ENCODE measurements at places on chromosomes 7 and 10. TPM values are rescaled to one million over a fixed set of nuclear protein-coding genes. Genes with fewer than 3 reads are reported as not detected.

- H3K36me3 ChIP-seq: no peaks in the 10 kb centered on the region
- peaks cover 10% of the 10 kb centered on the region for H3K4me1 ChIP-seq
- H3K4me3 ChIP-seq: no peak overlapping the region
- no peak overlapping the region for H3K27ac ChIP-seq
These were observed 50.0 kb downstream of the JMJD1C start for GRCh38 chr10:63415640-63416244.

DNA sequence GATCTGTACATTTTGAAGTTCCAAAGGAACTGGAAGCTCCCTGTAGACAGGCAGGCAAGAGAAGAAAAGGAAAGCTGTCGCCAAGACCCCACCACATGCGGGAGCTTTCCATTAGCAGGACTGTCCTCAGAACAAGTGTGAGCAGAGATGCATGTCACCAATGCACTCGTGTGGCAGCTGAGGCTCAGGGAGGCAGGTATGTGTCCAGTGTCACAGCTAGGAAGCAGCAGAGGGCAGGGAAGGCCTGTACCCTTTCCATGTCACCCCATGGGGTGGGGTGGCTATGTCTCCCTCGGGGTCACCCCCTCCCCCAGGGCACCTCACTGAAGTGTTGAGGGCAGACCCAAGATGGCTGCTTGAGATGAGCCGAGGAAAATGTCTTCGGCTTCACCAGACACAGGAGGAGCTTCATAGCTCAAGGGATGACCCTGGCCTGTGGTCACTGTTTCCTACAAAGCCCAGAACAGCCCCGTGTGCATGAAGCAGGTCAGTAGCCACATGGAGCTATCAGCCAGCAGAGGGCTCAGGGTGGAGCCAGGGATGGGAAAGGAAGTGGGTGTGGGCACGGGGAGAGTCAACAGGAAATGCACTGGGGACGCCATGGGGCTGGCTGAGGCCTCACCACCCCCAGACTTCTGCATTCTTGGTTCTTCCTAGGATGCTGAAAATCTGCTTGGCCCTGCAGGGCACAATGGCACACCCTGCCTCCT is 96.6 kb downstream of the FAM53B start:
- H3K36me3 ChIP-seq: peaks cover 21% of the 10 kb centered on the region
- peak; percentile 70 for DNase-seq
- peaks cover 58% of the 10 kb centered on the region for H3K4me1 ChIP-seq
- H3K27me3 ChIP-seq: no peaks in the 10 kb centered on the region
- peak overlapping the region; percentile 84 for H3K27ac ChIP-seq
- H3K4me3 ChIP-seq: peak overlapping the region; percentile 54

DNA sequence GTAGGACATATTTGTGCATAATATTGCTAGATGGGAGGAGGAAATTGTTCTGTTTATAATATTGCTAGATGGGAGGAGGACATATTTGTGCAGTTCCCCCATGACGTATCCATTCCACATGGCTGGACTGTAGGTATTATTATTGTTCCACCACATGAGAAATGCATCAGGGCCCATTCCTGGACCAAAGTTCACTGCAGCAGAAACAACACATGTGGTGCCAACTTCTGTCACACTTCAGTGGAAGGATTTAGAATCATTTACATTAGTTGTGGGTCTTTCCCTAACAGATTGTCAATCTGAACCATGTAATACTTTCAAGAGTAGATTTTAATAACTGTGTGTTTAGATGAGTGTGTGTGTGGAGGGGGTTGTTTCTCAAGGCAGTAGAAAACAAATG is 32.7 kb upstream of the MACC1 start:
- no peaks in the 10 kb centered on the region for H3K27me3 ChIP-seq
- H3K27ac ChIP-seq: no peak overlapping the region
- no peaks in the 10 kb centered on the region for H3K4me1 ChIP-seq
- DNase-seq: no peak

The TSPAN12 gene
- not detected for total RNA-seq

The TMEM273 gene
- total RNA-seq: 58.4 TPM

- H3K4me3 ChIP-seq: no peak overlapping the region
- H3K27me3 ChIP-seq: no peaks in the 10 kb centered on the region
- H3K36me3 ChIP-seq: no peaks in the 10 kb centered on the region
- H3K4me1 ChIP-seq: peaks cover 6% of the 10 kb centered on the region
- no peak for DNase-seq
These were observed 6.1 kb upstream of the OLAH start for GRCh38 chr10:15037691-15038090.

DNA sequence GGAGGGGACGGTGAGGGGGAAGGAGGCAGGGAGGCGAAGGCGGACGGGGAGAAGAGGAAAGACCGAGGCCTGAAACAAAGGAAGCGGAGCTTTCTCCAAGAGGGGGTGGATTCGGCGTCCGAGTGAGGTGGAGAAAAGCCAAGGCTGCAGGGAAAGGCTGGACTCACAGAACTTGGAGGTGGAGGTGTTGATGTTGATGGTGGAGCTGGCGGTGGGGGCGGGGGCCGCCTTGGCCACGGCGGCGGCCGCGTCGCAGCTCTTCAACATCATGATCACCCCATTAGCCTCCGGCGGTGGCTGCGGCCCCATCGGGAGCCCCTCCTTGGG is 578 bp downstream of the CACUL1 start:
- no peak for DNase-seq
- H3K27me3 ChIP-seq: peaks cover 14% of the 10 kb centered on the region
- peak overlapping the region; percentile 91 for H3K4me3 ChIP-seq
- peaks cover 17% of the 10 kb centered on the region for H3K36me3 ChIP-seq
- H3K27ac ChIP-seq: peak overlapping the region; percentile 79

The SH3PXD2A gene
- total RNA-seq: 8.6 TPM

The PARP12 gene
- total RNA-seq: 23.6 TPM

The EPO gene
- total RNA-seq: 0.14 TPM

GRCh38 chr10:127148933-127149220 is 47.5 kb downstream of the INSYN2A start:
- DNase-seq: no peak
- H3K4me1 ChIP-seq: peaks cover 5% of the 10 kb centered on the region
- H3K4me3 ChIP-seq: no peak overlapping the region
- no peaks in the 10 kb centered on the region for H3K36me3 ChIP-seq

The C10orf67 gene
- not detected for total RNA-seq

DNA sequence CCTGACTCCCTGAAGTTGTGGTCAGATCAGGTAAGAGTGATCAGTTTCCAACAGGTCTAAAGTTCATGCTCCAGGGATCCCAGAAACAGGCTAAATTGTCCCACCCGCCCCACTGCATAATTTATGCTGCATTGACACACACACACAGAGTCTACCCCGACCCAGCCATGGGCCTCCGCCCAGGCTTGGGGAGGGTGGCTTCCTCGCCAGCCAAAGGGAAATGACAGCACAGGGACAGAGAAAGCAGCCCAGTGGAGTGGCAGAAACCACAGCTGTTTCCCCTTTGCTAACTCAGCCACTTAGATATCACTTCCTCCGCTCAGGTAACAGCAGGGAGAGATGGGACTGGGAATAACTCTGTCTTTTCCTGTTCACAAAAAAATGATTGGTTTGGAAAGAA is 9.4 kb downstream of the SH3PXD2A start:
- no peak overlapping the region for H3K4me3 ChIP-seq
- H3K27ac ChIP-seq: no peak overlapping the region
- DNase-seq: peak; percentile 38

DNA sequence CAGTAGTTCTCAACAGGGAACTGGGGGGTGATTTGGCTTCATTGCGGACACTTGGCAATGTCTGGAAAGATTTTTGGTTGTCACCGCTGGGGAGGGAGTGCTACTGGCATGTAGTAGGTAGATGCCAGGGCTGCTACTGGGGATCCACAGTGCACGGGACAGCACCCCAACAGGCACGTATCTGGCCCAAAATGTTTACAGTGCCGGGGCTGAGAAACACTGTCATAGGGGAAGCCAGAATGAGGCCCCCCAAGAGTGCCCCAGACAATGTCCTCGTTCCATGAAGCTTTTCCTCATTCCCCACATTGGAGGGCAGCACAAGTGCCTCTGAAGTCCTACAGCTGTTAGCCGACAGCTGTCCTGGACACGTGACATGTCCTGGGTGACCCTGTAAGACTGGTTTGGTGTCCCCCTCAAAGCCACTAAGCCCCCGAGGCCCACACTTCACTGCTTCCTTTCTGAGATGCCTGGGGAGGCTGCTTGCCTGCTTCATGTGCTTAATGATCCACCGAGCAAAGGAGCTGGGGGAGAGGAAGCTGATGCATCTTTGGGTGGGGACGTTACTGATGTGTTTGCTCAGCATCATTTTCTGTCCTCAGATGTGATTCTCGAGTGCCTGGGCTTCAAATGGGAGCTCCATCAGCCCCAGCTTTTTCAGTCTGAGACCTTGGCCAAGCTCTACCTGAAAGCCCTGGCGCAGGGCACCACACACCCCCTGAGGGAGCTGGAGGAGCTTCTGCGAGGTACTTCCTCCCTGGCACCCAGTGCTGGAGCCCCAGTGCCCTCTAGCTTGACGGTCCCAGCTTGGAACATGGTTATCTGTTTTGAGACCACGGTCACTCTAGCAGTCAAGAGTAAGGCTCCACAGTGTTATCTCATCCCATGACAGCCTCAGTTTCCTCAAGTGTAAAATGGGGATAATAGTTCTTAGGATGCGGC is 14.7 kb downstream of the BTBD16 start:
- no peaks in the 10 kb centered on the region for H3K36me3 ChIP-seq
- no peak overlapping the region for H3K27ac ChIP-seq
- DNase-seq: no peak
- no peaks in the 10 kb centered on the region for H3K27me3 ChIP-seq
- peaks cover 3% of the 10 kb centered on the region for H3K4me1 ChIP-seq

GRCh38 chr7:126856691-126857291 is 395.9 kb downstream of the GRM8 start:
- H3K27ac ChIP-seq: no peak overlapping the region
- no peak overlapping the region for H3K4me3 ChIP-seq
- no peaks in the 10 kb centered on the region for H3K27me3 ChIP-seq
- DNase-seq: no peak

The TBATA gene
- not detected for total RNA-seq

DNA sequence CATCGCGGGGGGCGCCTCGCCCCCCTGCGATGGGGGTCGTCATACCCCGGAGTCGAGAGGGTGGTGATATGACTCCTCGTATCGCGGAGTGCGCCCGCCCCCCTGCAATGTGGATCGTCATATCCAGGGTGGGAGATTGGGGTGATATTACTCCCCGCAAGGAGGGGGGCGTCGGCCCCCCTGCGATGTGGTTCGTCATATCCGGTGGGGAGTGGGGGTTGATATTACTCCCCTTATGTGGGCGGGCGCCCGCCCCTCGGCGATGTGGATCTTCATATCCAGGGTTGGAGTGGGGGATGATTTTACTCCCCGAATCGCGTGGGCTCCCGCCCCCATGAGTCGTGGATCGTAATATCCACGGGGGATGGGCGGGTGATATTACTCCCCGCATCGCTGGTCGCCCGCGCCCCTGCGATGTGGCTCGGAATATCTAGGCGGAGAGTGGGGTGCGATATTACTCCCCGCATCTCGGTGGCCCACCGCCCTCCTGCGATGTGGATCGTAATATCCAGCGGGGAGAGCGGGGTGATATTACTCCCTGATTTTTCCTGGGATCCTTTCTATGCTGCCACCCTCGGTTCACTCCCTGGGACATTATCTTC is 36.9 kb downstream of the MEIG1 start:
- H3K4me3 ChIP-seq: no peak overlapping the region
- H3K27ac ChIP-seq: no peak overlapping the region
- H3K4me1 ChIP-seq: peaks cover 7% of the 10 kb centered on the region

DNA sequence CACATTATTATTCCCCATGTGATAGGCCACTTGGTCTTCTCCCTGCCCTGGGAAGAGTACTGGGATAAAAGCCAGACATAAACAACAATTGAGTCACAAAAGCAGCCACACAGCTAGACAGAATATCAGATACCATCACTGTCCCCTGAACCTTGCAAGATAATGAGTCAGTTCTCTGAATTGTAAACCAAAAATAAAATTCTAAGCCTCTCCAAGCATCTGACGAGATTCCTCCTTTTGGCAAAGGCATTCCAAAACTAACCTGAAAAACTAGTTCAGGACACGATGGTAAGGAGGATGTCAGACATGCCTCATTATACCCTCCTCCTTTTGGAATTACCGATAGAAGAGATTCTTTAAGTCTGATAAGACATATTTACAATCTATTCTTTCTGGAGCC is 450.7 kb downstream of the HTR7 start:
- DNase-seq: no peak
- H3K36me3 ChIP-seq: no peaks in the 10 kb centered on the region
- no peaks in the 10 kb centered on the region for H3K27me3 ChIP-seq
- no peaks in the 10 kb centered on the region for H3K4me1 ChIP-seq

GRCh38 chr10:122052701-122053100 is 63.7 kb downstream of the TACC2 start:
- no peaks in the 10 kb centered on the region for H3K4me1 ChIP-seq
- no peaks in the 10 kb centered on the region for H3K27me3 ChIP-seq
- no peak for DNase-seq
- H3K27ac ChIP-seq: no peak overlapping the region
- H3K4me3 ChIP-seq: no peak overlapping the region
- H3K36me3 ChIP-seq: no peaks in the 10 kb centered on the region

The CRYGN gene
- total RNA-seq: not detected

The PPP1R9A gene
- not detected for total RNA-seq

- H3K27ac ChIP-seq: no peak overlapping the region
- no peaks in the 10 kb centered on the region for H3K27me3 ChIP-seq
- no peaks in the 10 kb centered on the region for H3K36me3 ChIP-seq
- no peak for DNase-seq
- no peaks in the 10 kb centered on the region for H3K4me1 ChIP-seq
These were observed 116.9 kb upstream of the PLXDC2 start for GRCh38 chr10:19699299-19699698.

- peaks cover 12% of the 10 kb centered on the region for H3K4me1 ChIP-seq
- H3K4me3 ChIP-seq: no peak within 1 kb of the TSS
- peaks cover 27% of the 10 kb centered on the region for H3K36me3 ChIP-seq
- H3K27ac ChIP-seq: no peak within 1 kb of the TSS
- H3K27me3 ChIP-seq: no peaks in the 10 kb centered on the region
- DNase-seq: no peak
These were observed at the start of gene SAP25 for GRCh38 chr7:100573691-100574361. Gene SAP25, minus strand, starts transcription at chr7:100573900. Its CDS starts 158 bp downstream, at chr7:100573742.

GRCh38 chr7:29914180-29914579 is 75.4 kb downstream of the SCRN1 start:
- H3K27me3 ChIP-seq: peaks cover 3% of the 10 kb centered on the region
- no peak overlapping the region for H3K27ac ChIP-seq
- no peak overlapping the region for H3K4me3 ChIP-seq
- DNase-seq: no peak
- H3K4me1 ChIP-seq: no peaks in the 10 kb centered on the region
- no peaks in the 10 kb centered on the region for H3K36me3 ChIP-seq

- H3K27ac ChIP-seq: no peak overlapping the region
- no peak overlapping the region for H3K4me3 ChIP-seq
- H3K4me1 ChIP-seq: no peaks in the 10 kb centered on the region
- H3K27me3 ChIP-seq: peaks cover 4% of the 10 kb centered on the region
These were observed 31.3 kb downstream of the SDK1 start for GRCh38 chr7:3332308-3332707.

- peak overlapping the region; percentile 58 for H3K4me3 ChIP-seq
- H3K27ac ChIP-seq: peak overlapping the region; percentile 83
- peak; percentile 19 for DNase-seq
- H3K27me3 ChIP-seq: peaks cover 3% of the 10 kb centered on the region
- peaks cover 44% of the 10 kb centered on the region for H3K4me1 ChIP-seq
These were observed 64.4 kb upstream of the AHR start for GRCh38 chr7:17234030-17234397.

GRCh38 chr7:115662676-115663075 is 367.9 kb downstream of the TFEC start:
- no peak for DNase-seq
- H3K27ac ChIP-seq: no peak overlapping the region
- H3K4me1 ChIP-seq: no peaks in the 10 kb centered on the region
- no peak overlapping the region for H3K4me3 ChIP-seq

The ZNF488 gene
- 1.7 TPM for total RNA-seq

GRCh38 chr7:38066391-38066790 is 111.7 kb upstream of the STARD3NL start:
- no peaks in the 10 kb centered on the region for H3K36me3 ChIP-seq
- H3K4me1 ChIP-seq: no peaks in the 10 kb centered on the region
- H3K27me3 ChIP-seq: peaks cover 5% of the 10 kb centered on the region
- DNase-seq: no peak
- no peak overlapping the region for H3K4me3 ChIP-seq
- H3K27ac ChIP-seq: no peak overlapping the region
